ENCODE measurements at places on chromosomes 13 and 19.

- no peak for DNase-seq
These were observed 6.3 kb upstream of the CEACAM21 start for GRCh38 chr19:41569481-41570150.

DNA sequence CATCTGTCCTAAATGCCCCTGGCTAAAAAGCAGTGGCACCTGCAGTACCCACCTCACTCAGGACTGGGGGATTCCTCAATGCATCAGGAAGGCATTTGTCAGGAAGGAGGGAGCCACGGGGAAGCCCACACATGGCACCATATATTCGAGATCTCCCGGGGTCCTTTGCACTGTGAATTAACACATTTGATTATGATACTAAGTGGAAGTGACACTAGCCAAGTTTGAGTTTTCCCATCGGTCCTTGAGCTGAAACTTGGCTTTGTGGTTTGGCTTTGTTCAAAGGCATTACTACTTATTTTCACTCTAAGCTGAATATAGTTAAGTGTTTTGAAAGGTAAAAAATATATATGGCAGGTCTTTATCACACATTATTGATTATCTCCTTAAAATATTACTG is 168.7 kb upstream of the MYO16 start:
- no peak for DNase-seq

GRCh38 chr13:53848366-53848961 is 819.9 kb downstream of the OLFM4 start:
- no peak for DNase-seq

GRCh38 chr13:74325106-74325505 is 190.9 kb upstream of the KLF12 start:
- peak; percentile 15 for DNase-seq

- no peak for DNase-seq
These were observed 318.9 kb downstream of the MYO16 start for GRCh38 chr13:108948251-108948671.

GRCh38 chr13:37618554-37618953 is 20.0 kb upstream of the POSTN start:
- peak; percentile 45 for DNase-seq

- DNase-seq, result no peak
These were observed 1.2 kb downstream of the ZFP36 start for GRCh38 chr19:39407660-39408391.

- DNase-seq, result no peak
These were observed 45.3 kb upstream of the ZNF599 start for GRCh38 chr19:34818270-34818669.

DNA sequence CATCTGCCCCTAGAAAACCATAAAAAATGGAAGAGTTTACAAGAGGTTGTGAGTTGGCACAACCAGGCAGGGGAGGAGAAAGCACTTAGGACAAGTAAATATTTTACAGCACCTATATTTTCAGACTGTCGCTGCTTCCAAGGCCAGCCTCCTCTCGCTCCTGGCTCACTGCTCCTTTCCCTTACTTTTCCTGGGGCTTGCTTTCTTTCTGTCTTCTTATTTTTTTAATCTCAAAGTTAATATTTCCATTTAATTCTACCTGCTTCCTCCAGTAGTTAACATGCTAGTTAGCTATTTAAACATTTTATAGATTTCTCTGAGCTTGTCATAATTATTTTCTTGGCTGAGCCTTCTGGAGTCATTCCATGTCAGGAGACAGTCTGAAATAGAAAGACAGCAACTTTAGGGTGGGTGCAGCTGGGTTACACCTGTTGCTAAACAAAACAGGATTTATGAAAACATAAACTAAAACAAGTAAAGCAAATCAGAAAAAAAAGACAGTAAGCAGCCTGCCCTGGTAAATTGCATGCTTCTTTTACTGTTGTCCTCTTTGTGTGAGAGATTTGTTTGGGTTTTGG is 330.1 kb downstream of the DLEU7 start:
- DNase-seq, result no peak

DNA sequence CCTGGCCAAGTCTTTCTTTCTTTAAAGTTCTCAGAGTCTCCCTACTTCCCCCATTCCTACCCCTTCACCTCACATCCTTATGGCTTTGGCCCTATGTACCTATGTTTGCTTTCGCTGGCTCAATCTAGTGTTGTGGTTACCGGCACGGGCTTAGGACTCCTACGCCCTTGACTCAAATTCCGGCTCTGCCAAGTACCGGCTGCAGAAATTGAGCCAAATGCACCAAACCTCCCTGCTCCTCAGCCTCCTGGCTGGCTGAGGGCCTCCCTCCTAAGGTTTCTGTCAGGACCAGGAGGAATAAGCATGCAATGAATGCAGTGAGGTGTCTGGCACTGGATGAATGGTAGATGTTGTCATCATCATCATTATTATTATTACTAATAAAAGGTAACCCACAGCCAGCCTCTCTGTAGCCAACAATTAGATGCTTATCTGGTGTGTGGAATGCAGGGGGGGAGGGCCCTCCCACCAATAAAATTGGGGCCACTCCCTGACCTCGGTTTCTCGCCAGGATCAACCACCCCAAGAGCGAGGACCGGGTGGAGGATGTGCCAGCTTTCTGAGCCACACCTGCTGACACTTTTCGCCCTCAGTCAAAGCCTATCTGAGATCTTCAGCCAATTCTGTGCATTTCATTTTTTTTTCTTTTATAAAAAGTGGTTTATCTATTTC is 20.7 kb downstream of the KLK5 start:
- no peak for DNase-seq

- peak; percentile 97 for DNase-seq
These were observed 90.9 kb downstream of the SIPA1L3 start for GRCh38 chr19:37997911-37998344.

- no peak for DNase-seq
These were observed 56.5 kb upstream of the ZNRF4 start for GRCh38 chr19:5398693-5399057.

DNA sequence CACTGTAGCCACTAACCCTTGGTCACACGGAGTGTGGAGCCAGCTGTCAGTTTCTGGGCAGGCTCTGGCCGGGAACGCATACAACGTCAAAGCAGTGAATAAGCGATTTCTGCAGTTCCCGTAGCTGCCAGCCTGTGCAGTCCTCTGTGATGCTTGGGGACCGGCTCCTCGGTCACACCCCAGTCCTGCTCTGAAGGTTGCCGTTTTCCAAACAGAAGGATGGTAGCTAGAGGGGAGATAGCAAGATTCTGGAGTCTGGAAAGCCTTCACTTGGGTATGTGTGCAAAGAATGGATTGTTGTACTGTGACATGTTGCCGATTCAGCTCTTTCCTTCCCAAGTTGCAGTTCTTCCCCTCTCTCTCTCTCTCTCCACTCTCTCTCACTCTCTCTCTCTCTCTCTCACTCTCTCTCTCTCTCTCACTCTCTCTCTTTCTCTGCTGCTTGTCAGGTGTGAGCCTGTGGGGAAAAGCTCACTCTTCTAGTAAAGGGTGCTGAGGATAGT is 38.7 kb upstream of the C1QTNF9 start:
- DNase-seq, result no peak

DNA sequence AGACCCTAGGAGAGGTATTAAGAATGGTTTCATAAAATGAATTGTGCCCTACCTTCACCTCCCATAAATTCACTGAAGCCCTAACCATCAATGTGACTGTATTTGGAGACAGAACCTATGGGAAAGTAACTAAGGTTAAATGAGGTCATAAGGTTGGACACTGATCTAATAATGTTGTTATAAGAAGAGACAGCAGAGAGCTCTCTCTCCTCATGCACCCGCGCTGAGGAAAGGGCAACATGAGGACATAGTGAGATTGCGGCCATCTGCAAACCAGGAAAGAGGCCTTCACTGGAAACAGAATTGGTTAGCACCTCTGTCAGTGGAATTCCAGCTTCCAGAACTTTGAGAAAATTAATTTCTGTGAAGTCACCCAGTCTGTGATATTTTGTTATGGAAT is 1396.1 kb upstream of the MIR17HG start:
- DNase-seq, result no peak

DNA sequence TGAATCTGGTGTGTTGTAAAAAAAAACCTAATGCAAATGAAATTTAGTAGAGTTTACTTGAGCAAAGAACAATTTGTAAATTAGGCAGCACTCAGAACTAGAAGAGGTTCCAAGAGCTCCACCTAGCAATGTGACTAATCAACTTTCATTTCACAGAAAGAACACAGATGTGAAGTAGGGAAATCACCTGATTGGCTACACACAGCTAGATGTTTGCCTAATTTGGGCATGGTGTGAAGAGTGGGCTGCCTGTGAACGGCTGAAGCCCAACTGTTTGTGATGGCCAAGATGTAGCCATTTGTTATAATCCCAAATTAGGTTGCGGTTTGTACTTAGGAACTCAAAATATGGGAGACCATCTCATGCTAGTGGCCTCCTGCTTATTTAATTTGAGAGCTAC is 724.4 kb upstream of the SLITRK5 start:
- DNase-seq, result no peak

DNA sequence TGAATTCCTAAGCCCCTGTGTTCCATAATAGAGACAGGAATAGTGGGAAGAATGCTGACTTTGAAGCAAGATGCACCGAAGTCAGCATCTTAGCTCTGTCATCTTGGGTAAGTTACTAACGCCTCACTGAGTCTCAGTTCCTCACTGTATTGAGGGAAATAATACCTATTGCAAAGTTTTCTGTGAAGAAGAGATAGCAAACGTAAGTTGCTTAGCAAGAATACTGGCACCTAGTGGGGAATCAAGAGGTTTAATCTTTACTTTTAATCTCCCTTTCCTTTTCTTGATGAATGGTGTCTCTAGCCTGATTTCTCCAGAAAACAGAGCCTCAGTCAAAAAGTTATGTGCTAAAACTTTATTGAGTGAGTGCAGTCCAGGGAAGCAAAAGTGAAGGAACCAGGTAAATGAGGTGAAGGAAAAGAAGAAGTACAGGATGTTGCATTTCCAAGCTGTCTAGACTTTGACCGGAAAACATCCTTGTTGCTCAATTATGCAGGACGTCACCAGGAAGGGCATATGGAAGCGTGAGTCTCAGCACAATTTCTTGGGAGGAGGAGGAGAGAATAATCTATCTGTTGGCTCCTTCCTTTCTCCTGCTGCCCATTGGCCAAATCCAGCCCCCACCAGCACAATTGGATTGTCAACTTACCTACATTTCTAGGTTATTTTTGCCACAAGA is 210.0 kb downstream of the B3GLCT start:
- DNase-seq, result no peak

DNA sequence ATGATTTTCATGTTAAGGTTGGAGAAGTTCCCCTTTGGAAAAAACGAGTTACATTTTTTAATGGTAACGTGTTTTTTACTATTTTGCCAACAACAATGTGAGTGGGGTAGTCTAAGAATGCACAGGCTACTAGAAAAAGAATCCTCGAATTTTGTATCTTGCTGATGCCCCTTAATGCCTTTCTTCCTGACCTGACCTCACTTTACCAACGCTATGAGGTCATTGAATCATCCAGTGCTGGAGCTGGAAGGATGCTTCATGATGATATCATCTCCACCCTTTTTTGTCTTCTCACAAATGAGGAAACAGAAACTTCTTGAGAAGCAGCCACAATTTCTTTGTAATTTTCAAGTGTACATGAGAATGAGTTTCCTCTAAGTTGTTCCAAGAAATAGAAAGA is 8.2 kb upstream of the UBL3 start:
- no peak for DNase-seq

- DNase-seq, result no peak
These were observed 404 bp downstream of the C19orf44 start for GRCh38 chr19:16496613-16496983.

DNA sequence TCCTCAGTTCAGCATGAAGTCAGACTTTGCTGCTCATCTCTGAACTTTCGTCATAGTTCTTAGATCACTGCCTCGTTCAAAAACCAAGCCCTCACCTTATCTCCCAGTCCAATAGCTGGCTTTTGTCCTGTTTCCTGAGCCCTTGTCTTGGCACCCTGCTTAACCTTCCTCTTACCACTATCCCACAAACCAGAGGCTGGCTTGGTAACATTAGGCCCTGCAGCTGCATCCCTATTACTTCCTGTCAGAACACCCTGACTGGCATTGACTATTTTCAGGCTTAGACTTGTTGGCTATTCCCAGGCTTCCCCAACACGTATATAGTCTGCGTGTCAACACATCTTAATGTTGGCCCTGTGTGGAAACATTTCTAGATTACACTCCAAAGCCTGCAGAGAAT is 172.4 kb downstream of the VWA8 start:
- DNase-seq, result no peak

DNA sequence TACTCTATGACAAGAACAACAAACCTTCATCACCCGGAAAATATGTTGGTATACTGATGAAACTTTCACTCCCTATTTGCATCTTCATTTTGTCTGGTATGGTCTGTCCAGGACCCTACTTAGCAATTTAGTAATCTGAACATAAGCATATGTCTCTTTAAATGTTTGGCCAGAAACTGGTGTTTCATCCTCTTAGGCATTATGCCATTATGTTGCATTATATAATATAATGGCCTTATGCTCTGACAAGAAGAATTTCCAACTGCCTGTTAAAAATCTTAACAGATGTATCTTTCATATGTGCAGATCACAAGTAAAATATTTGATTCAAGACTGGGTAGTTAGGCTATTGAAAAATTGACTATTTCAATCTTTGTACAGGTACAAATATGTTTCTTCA is 610.6 kb upstream of the PRR20A start:
- DNase-seq, result no peak

- DNase-seq, result no peak
These were observed 1.6 kb downstream of the JOSD2 start for GRCh38 chr19:50509366-50509765.

DNA sequence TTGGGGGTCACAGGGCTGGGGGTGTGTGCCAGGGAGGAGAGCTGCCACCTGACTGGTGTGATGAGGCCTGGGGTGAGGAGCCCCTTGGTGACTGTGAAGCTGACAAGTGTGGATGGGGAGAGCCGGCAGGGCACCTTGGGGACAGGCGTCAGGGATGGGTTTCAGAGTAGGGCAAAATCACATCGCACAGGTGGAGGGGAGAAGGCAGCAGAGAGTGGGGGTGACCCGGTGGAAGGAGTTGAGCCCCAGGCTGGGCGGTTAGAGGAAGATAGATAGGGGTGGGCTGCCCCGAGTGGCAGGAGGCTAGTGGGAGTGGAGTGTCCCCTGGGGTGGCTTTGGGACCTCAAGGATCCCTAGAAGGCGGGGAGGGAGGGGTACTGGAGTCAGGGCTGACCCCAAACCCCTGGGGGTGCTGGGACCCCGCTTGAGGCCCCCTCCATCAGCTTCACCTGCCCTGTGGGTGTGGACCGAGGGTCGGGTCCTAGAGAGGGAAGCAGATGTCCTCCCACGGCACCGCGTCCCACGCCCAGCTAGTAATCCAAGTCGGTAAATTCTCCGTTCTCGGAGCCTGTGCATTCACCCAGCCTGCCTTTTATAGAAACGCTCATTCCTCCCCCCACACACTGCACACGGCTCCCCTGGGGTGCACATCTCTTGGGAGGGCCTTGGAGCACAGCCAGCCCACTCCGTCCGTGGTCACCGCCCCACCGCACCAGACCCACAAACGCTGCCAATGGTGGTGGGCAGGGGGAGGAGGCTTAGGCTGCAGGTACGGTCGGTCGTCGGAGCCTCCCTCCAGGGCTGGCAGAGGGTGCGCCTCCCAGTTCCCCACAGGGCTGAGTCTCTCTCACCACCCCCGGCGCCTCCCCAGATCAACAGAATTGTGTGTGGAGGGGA is 2.4 kb downstream of the CTXN1 start:
- no peak for DNase-seq

- no peak for DNase-seq
These were observed 12.6 kb downstream of the ABCA7 start for GRCh38 chr19:1052349-1052975.

GRCh38 chr13:45280011-45280410 is 61.0 kb downstream of the TPT1 start:
- DNase-seq, result no peak

GRCh38 chr13:101265934-101266333 is 150.4 kb downstream of the NALCN start:
- DNase-seq, result no peak

Measured in HS-27A (cell line).